ENCODE measurements at places on chromosomes 3 and 15. TPM values are rescaled to one million over a fixed set of nuclear protein-coding genes. Genes with fewer than 3 reads are reported as not detected.

GRCh38 chr3:151421938-151422337 lies 37.4 kb upstream of the P2RY12 start:
- no peaks in the 10 kb centered on the region for H3K36me3 ChIP-seq
- DNase-seq, result no peak
- no peaks in the 10 kb centered on the region for H3K4me1 ChIP-seq
- H3K27me3 ChIP-seq, result no peaks in the 10 kb centered on the region
- no peak overlapping the region for H3K27ac ChIP-seq

GRCh38 chr3:170768334-170768801 lies 101.6 kb downstream of the RPL22L1 start:
- no peak overlapping the region for H3K4me3 ChIP-seq
- no peak for DNase-seq
- H3K4me1 ChIP-seq, result no peaks in the 10 kb centered on the region
- no peaks in the 10 kb centered on the region for H3K36me3 ChIP-seq
- no peaks in the 10 kb centered on the region for H3K27me3 ChIP-seq

DNA sequence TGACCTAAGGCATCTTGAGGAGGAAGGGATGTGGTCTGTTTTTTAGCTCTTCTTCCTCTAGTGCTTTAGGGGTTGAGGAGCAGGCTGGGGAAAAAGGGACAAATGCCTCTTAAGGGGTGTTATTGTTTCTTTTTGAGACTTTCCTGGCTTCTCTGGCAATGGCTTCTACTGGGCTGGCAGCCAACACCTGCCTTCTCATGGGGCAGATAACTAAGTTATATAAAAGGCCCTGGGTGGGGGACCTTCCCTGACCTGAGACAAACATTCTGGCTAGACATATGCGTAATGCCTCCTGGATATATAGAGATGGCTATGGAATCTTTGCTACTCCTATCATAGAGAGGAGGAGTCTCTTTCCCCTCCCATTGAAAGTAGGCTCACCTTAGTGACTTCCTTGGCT lies 179.2 kb upstream of the PROK2 start:
- H3K36me3 ChIP-seq, result no peaks in the 10 kb centered on the region
- no peaks in the 10 kb centered on the region for H3K27me3 ChIP-seq
- no peak overlapping the region for H3K27ac ChIP-seq
- no peak overlapping the region for H3K4me3 ChIP-seq
- no peaks in the 10 kb centered on the region for H3K4me1 ChIP-seq

- no peak overlapping the region for H3K4me3 ChIP-seq
- no peaks in the 10 kb centered on the region for H3K36me3 ChIP-seq
- no peaks in the 10 kb centered on the region for H3K27me3 ChIP-seq
- H3K27ac ChIP-seq, result no peak overlapping the region
- no peaks in the 10 kb centered on the region for H3K4me1 ChIP-seq
These were observed 169.3 kb downstream of the GBE1 start for GRCh38 chr3:81592101-81592500.

DNA sequence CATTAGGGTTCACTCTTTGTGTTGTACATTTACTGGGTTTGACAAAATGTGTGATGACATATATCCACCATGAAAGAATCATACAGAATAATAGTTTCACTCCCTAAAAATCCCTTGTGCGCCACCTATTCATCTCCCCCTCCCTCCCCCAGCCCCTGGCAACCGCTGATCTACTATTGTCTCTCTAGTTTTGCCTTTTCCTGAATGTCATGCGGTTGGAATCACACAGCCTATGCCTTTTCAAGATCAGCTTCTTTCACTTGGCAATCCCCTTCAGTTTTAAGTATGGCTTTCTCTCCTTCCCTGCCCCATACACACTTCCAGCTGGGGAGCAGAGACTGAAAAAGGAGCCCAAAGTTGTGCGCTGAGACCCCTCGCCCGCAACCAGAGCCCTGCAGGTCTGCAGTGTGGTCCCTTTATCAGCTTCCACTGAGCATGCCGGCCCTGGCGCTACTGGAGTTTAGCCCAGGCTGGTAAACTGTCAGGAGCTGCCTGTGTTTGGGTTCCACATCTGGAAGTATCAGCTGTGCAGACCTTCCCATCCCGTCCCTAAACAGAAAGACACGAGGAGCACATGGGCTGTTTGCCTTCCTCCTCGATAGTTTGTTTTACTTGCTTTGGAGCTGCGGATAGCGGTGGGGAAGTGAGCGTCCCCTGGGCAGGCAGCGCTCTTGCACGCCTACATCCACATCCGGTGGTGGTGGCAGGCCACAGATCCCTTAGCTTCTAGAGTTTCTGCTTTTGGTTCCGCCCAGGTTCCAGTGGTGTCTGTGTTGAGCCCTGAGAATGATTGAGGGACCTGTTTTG lies 12.3 kb downstream of the BOC start:
- H3K36me3 ChIP-seq, result peaks cover 15% of the 10 kb centered on the region
- H3K27ac ChIP-seq, result peak overlapping the region; percentile 25
- H3K4me1 ChIP-seq, result no peaks in the 10 kb centered on the region
- peak; percentile 43 for DNase-seq
- H3K4me3 ChIP-seq, result no peak overlapping the region
- no peaks in the 10 kb centered on the region for H3K27me3 ChIP-seq

GRCh38 chr3:12966847-12967605 lies 106.2 kb downstream of the IQSEC1 start:
- no peak for DNase-seq
- peak overlapping the region; percentile 60 for H3K4me3 ChIP-seq
- H3K36me3 ChIP-seq, result no peaks in the 10 kb centered on the region
- H3K4me1 ChIP-seq, result peaks cover 62% of the 10 kb centered on the region

DNA sequence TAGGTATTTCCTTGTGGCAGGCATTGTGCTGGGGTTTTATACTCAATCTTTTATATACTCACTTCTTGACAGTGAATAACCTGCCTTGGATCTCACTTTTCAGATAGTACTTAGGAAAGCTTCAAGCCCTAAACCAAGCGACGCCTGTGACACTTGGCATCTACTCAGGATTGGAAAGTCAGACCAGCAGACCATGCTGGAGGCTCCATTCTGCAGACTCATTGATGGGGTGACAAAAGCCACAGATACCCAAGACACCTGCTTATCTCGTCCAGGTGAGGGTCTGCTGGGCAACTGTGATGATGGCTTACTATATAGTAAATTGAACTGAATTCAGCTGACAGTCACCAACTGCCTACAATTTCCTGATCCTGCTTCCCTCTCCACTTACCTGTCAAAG lies 79.4 kb upstream of the MRPS22 start:
- H3K36me3 ChIP-seq, result no peaks in the 10 kb centered on the region
- no peak for DNase-seq
- no peaks in the 10 kb centered on the region for H3K27me3 ChIP-seq
- no peak overlapping the region for H3K27ac ChIP-seq
- no peaks in the 10 kb centered on the region for H3K4me1 ChIP-seq
- H3K4me3 ChIP-seq, result no peak overlapping the region

GRCh38 chr15:48966595-48967301 lies 3.0 kb upstream of the SHC4 start:
- H3K27me3 ChIP-seq, result peaks cover 29% of the 10 kb centered on the region
- DNase-seq, result no peak
- H3K4me3 ChIP-seq, result no peak overlapping the region
- no peak overlapping the region for H3K27ac ChIP-seq
- H3K4me1 ChIP-seq, result peaks cover 23% of the 10 kb centered on the region

GRCh38 chr3:196270499-196270898 lies 17.0 kb downstream of the PCYT1A start:
- peaks cover 70% of the 10 kb centered on the region for H3K36me3 ChIP-seq
- H3K27ac ChIP-seq, result no peak overlapping the region
- DNase-seq, result no peak
- H3K4me3 ChIP-seq, result no peak overlapping the region
- H3K27me3 ChIP-seq, result no peaks in the 10 kb centered on the region
- peaks cover 8% of the 10 kb centered on the region for H3K4me1 ChIP-seq

DNA sequence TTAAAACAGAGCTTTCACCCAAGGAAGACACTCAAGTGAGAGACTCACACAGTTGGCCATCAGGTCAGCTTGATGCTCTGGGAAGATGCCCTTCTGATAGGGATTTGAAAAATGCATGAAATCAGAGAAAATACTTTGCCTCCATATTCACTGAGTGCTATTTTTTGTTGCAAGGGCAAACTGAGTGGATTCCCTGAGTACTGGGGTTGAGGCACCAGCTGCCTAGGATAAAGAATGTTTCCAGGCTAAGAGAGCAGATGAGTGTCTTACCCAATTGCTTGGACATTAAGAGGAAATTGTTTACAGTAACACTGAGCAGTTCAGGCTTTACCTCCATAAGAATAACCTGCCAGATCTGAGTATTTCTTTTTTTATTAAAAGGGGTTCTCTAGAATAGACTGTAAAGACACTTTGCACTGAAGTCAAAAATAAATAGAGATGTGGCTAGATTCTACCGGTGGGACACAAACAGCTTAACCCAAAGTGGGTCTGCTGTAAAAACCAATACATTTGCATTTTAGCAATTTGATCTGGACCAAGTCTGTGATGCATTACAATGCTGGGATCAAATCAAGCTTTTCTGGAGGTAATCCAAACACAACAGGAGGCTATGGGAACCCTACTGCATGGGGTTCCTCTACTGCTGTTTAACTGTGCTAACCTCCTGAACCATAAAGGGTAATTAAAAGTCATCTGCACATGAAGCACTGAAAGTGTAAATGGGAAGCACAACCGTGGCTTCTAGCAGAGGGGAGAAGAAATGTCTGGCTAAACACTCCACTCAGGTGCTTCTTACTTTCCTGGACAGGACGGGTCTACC lies 238.8 kb upstream of the WNT5A start:
- H3K4me1 ChIP-seq, result no peaks in the 10 kb centered on the region
- no peak overlapping the region for H3K4me3 ChIP-seq
- DNase-seq, result no peak
- no peaks in the 10 kb centered on the region for H3K36me3 ChIP-seq

GRCh38 chr15:21271566-21271965 lies 168.7 kb downstream of the POTEB3 start:
- no peak overlapping the region for H3K27ac ChIP-seq
- H3K27me3 ChIP-seq, result no peaks in the 10 kb centered on the region
- peak; percentile 0 for DNase-seq
- no peaks in the 10 kb centered on the region for H3K4me1 ChIP-seq
- no peak overlapping the region for H3K4me3 ChIP-seq

DNA sequence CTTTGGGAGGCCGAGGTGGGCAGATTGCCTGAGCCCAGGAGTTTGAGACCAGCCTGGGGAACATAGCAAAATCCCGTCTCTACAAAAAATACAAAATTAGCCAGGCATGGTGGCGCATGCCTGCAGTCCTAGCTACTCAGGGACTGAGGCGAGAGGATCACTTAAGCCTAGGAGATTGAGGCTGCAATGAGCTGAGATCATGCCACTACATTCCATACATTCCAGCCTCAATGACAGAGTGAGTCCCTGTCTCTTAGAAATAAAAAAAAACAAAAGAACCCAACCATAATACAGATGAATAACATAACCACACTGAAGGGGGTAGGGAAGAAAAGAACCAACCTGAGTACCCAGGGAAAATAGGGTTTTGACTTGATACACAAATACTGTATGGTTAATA lies 19.7 kb upstream of the CGNL1 start:
- no peak overlapping the region for H3K4me3 ChIP-seq
- no peaks in the 10 kb centered on the region for H3K4me1 ChIP-seq
- DNase-seq, result no peak
- no peak overlapping the region for H3K27ac ChIP-seq

- DNase-seq, result peak; percentile 84
- H3K4me1 ChIP-seq, result peaks cover 9% of the 10 kb centered on the region
- H3K27me3 ChIP-seq, result no peaks in the 10 kb centered on the region
- H3K27ac ChIP-seq, result no peak overlapping the region
- no peak overlapping the region for H3K4me3 ChIP-seq
- H3K36me3 ChIP-seq, result no peaks in the 10 kb centered on the region
These were observed 3.9 kb upstream of the ACTL6A start for GRCh38 chr3:179558742-179559364.

DNA sequence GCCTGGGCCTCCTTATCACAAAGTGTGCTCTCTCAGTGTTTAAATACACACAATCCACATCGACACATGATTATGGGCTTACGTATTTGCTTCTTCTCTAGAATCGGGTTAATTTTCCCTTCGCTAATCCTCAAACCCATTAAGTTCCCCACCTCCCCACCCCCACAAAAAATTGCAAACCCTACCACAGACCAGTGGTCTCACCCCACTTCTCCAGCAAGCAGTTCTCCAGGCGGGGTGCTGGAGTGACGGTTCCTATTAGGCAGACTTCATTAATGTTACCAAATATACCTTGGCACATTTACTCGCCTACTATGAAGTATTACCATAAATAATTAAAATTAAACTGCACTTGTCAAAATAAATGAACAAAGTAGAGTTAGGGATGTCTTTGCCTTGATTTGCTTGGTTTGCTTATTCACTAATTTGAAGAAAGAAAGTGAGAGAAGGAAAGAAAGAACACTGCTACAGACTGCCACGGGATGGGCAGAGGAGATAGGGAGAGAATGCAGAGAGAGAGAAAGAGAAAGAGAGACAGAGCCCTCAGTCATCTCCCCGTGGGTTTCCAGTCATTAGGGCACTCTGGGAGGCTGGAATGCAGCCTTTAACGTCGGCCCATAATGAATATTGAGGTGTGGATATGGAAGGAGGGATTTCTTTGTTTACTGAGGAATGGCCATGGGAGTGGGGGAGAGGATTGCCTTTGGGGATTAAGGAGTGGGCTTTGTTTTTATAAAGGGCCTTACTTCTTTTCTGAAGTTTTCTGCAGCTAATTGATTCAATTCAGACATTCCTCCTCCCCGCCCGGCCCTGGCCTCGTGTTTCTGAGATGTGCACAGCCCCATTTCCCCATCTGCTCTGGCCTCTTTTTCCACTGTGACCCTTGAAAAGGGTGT lies 39.7 kb upstream of the POLG start:
- H3K4me1 ChIP-seq, result peaks cover 25% of the 10 kb centered on the region
- H3K27ac ChIP-seq, result no peak overlapping the region
- H3K4me3 ChIP-seq, result no peak overlapping the region
- H3K27me3 ChIP-seq, result peaks cover 40% of the 10 kb centered on the region
- no peak for DNase-seq

DNA sequence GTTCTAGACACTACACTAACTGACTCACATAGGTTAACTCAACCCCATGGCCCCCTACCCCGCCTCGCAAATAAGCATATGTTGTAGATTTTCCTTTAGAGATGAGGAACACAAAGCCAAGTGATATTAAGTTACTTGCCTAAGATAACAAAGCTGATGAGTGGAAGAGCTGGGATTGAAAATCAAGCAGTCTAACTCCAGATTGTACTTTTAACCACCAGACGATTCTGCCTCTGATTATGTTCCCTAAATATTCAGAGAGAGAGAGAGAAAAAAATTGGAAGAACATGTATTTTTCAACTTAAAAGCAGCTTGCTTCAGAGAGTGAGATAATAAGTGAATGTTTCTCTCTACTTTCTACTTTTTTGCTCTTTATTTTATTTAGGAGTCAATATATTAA lies 66.9 kb upstream of the THBS1 start:
- H3K36me3 ChIP-seq, result no peaks in the 10 kb centered on the region
- no peaks in the 10 kb centered on the region for H3K27me3 ChIP-seq
- H3K4me3 ChIP-seq, result no peak overlapping the region
- H3K4me1 ChIP-seq, result peaks cover 9% of the 10 kb centered on the region
- no peak for DNase-seq

GRCh38 chr3:170081079-170081741 lies 43.4 kb downstream of the GPR160 start:
- H3K36me3 ChIP-seq, result peaks cover 6% of the 10 kb centered on the region
- no peaks in the 10 kb centered on the region for H3K4me1 ChIP-seq
- no peak for DNase-seq
- no peaks in the 10 kb centered on the region for H3K27me3 ChIP-seq
- H3K27ac ChIP-seq, result no peak overlapping the region
- H3K4me3 ChIP-seq, result no peak overlapping the region

The PYGO1 gene
- 8.0 TPM for total RNA-seq

The TMA7 gene
- total RNA-seq, result 234 TPM

The ADCY5 gene
- 19.5 TPM for total RNA-seq

The CLDND1 gene
- total RNA-seq, result 144 TPM

The NUP210 gene
- 6.2 TPM for total RNA-seq

The GABRA5 gene
- not detected for total RNA-seq

The AP3B2 gene
- total RNA-seq, result not detected

The FANCD2OS gene
- total RNA-seq, result not detected

The SLC7A14 gene
- total RNA-seq, result not detected

The SCN11A gene
- 1.1 TPM for total RNA-seq

All from stomach (tissue), 19 donors.